ENCODE measurements at places on chromosomes 1 and 21.

DNA sequence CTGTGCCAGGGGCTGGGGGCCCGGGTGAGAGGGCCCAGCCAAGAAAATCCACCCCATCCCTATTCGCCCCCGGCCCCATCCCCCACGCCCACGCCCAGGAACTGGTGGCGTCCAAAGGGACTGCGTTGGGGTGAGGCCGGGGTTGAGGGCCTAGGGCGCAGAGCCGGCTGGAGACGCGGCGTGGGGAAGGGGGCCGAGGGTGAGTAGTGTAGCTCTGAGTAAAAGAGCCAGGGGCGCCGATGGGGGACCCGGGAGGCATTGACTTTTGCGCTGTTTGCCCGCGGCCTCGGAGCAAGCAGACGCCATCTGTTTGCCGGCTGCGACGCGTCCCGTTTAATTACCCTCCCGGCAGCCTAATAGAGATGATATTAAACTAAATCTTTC, 3.5 kb upstream of the DMRTA2 start:
- H3K27ac ChIP-seq = no peak overlapping the region
- no peaks in the 10 kb centered on the region for H3K36me3 ChIP-seq
- no peak overlapping the region for H3K4me3 ChIP-seq
- H3K4me1 ChIP-seq = no peaks in the 10 kb centered on the region
- DNase-seq = no peak

DNA sequence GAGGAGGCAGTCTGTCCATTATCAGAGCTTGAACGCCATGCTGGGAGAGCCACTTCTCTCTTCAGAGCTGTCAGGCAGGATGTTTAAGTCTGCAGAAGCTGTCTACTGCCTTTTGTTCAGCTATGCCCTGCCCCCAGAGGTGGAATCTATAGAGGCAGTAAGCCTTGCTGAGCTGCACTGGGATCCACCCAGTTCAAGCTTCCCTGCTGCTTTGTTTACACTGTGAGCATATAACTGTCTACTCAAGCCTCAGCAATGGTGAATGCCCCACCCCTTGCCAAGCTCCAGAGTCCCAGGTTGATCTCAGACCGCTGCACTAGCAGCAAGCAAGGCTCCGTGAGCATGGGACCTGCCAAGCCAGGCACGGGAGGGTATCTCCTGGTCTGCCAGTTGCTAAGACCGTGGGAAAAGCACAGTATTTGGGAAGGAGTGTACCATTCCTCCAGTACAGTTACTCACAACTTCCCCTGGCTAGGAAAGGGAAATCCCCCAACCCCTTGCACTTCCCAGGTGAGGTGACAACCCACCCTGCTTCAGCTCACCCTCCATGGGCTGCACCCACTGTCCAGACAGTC, 32.5 kb downstream of the RGS13 start:
- H3K27me3 ChIP-seq = no peaks in the 10 kb centered on the region
- no peak for DNase-seq
- H3K4me3 ChIP-seq = no peak overlapping the region
- no peaks in the 10 kb centered on the region for H3K4me1 ChIP-seq
- no peaks in the 10 kb centered on the region for H3K36me3 ChIP-seq
- H3K27ac ChIP-seq = no peak overlapping the region

- no peaks in the 10 kb centered on the region for H3K27me3 ChIP-seq
- H3K4me3 ChIP-seq = no peak overlapping the region
- H3K27ac ChIP-seq = no peak overlapping the region
- no peaks in the 10 kb centered on the region for H3K4me1 ChIP-seq
- DNase-seq = no peak
These were observed 87.1 kb upstream of the IPO9 start for GRCh38 chr1:201741763-201742342.

DNA sequence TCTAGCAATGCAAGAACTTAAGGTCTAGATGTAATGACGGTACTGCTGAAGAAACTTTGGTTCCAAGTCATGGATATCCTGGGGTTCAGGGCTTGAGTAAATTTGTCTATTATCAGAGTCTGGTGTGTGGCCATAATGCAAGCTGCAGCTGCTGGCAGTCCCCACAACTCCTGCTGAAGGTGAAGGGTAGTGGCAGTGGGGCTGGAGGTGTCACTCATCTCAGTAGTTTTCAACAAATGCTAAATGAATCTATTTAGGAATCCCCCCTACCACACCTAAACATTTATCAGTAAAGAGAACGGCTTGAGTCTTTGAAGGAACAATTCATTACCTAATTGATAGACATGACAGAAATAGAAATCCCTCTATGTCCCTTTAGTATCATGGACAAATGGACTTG, 99.2 kb upstream of the GNG4 start:
- no peaks in the 10 kb centered on the region for H3K4me1 ChIP-seq
- no peak overlapping the region for H3K4me3 ChIP-seq
- H3K27me3 ChIP-seq = no peaks in the 10 kb centered on the region
- no peak overlapping the region for H3K27ac ChIP-seq
- H3K36me3 ChIP-seq = no peaks in the 10 kb centered on the region

GRCh38 chr1:40861224-40862003, 749 bp downstream of the CITED4 start:
- H3K4me1 ChIP-seq = no peaks in the 10 kb centered on the region
- no peaks in the 10 kb centered on the region for H3K27me3 ChIP-seq
- no peaks in the 10 kb centered on the region for H3K36me3 ChIP-seq
- H3K4me3 ChIP-seq = peak overlapping the region; percentile 76
- H3K27ac ChIP-seq = peak overlapping the region; percentile 81

DNA sequence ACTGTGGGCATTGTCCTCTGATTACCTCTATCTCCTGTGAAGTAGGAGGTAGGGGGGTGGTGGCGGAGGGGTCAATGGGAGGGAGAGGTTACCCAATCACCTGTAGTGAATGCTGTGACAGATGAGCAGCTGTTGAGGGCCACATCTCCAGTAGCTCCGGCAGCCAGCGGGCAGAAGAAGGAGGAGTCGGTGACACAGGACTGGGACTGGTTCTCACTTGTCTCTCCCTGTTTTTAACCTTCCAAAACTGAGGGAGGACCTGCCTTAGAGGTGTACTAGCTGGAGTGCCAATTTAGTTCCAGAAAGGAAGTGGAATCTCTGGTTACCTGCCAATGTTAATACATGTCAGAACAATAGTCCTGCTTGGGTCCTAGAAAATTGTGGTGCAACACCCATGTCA, 56.2 kb upstream of the ENAH start:
- no peak overlapping the region for H3K4me3 ChIP-seq
- DNase-seq = peak; percentile 79
- no peaks in the 10 kb centered on the region for H3K27me3 ChIP-seq
- no peak overlapping the region for H3K27ac ChIP-seq

DNA sequence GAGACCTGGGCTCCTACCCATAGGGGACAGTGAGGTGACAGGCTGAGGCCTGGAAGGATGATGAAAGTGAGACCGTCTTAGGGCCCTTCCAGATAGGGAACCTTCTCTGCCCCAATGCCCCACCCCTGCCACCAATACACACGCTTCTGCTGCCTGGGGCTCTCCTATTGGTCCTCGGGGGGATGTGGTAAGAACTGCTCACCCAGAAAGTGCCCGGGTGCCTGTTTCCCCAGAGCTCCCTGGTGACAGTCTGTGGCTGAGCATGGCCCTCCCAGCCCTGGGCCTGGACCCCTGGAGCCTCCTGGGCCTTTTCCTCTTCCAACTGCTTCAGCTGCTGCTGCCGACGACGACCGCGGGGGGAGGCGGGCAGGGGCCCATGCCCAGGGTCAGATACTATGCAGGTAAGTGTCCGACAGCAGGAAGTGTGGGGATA, 948 bp downstream of the SEMA4A start:
- H3K4me1 ChIP-seq = peaks cover 4% of the 10 kb centered on the region
- DNase-seq = no peak
- peak overlapping the region; percentile 49 for H3K27ac ChIP-seq
- peak overlapping the region; percentile 25 for H3K4me3 ChIP-seq
- no peaks in the 10 kb centered on the region for H3K27me3 ChIP-seq
- no peaks in the 10 kb centered on the region for H3K36me3 ChIP-seq

DNA sequence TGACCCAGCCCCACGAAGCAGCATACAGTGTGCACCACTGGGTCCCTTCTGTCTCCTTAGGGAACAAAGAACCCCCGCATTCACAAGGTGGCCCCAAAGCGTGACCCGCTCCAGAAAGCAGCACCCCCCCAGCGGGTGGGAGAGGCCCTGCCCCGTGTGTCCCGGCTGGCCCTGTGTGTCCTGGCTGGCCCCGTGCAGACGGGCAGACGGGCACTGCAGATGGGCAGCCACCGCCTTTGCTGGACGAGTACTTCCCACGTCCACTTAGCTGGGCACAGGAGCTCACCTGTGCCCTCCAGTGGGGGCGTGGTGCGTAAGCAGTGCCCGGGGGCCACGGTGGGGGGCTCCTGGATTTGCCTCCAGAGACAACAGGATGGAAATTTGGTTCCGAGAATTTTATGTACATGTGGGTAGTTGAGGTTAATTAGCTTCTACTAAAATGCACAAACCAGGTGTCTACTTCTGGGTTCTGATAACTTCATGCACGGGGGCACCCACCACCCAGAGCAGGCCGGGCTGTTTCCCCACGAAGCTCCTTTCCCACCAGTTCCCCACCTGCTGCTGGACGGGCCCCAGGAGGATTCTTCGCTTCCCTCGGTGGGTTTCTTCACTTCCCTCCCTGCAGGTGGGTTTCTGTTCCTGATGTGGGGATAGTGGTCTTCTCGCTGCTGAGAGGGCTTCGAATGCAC, 33.2 kb upstream of the SLC19A1 start:
- no peak for DNase-seq
- H3K27me3 ChIP-seq = peaks cover 3% of the 10 kb centered on the region
- no peaks in the 10 kb centered on the region for H3K36me3 ChIP-seq
- no peaks in the 10 kb centered on the region for H3K4me1 ChIP-seq

DNA sequence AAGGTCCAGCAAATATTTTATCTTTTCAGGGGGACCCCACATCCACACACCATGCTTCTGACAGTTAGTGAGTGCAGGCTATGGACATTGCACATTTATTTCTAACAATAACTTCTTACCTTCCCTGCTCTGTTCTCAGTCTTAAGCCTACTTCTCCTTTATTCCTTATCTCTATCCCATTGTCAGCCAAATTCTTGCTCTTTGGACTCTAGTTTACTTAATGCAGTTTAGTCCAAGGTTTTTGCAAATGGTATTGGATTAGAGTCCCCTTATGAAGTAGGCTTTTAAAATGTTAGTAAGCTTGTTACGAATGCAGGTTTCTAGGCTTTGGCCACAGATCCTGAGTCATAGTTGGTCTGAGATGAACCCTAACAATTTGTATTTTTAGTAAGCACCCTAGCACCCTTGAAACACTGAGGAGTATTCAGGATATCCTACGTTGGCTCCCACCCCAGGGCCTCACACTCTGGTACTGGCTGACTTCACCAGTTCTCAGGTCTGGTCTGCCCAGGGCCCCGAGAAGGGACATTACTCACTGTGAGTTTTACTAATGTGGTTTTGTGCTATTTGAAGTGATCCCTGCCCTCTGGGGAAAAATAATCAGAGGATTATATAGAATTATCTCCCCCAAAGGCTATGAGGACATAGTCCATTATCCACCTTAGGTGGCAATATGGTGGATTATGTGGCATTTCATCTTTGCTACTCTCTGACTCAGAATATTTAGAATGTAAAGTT, 239.5 kb downstream of the TGFB2 start:
- no peaks in the 10 kb centered on the region for H3K27me3 ChIP-seq
- no peaks in the 10 kb centered on the region for H3K4me1 ChIP-seq
- no peak for DNase-seq
- no peak overlapping the region for H3K27ac ChIP-seq

DNA sequence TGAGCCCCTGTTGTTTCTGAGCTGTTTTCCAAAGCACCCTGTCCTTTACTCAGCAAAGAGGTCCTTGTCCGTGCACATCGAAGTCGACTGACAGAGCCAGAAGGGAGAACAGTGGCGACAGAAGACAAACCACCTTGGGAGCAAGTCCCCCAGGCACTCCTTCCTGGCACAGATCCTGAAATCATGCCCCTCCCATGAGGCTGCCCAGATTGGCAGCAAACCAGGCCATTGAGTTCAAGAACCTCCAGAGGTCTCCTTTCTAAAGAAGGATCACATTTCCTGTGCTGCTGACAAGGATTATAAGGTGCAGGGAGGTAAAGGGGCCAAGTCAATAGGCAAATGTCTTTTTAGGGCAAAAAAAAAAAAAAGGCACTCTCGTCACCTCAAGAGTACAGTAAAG, 84.7 kb upstream of the HIVEP3 start:
- H3K4me1 ChIP-seq = no peaks in the 10 kb centered on the region
- no peaks in the 10 kb centered on the region for H3K27me3 ChIP-seq
- no peaks in the 10 kb centered on the region for H3K36me3 ChIP-seq
- peak; percentile 27 for DNase-seq

GRCh38 chr1:88579598-88579997, 104.5 kb upstream of the PKN2 start:
- H3K27me3 ChIP-seq = no peaks in the 10 kb centered on the region
- H3K27ac ChIP-seq = no peak overlapping the region
- H3K4me3 ChIP-seq = no peak overlapping the region
- no peaks in the 10 kb centered on the region for H3K36me3 ChIP-seq
- no peaks in the 10 kb centered on the region for H3K4me1 ChIP-seq

- no peaks in the 10 kb centered on the region for H3K27me3 ChIP-seq
- no peaks in the 10 kb centered on the region for H3K36me3 ChIP-seq
- no peak for DNase-seq
- H3K4me3 ChIP-seq = no peak overlapping the region
- H3K4me1 ChIP-seq = no peaks in the 10 kb centered on the region
These were observed 51.4 kb downstream of the DISC1 start for GRCh38 chr1:231678011-231678432.

DNA sequence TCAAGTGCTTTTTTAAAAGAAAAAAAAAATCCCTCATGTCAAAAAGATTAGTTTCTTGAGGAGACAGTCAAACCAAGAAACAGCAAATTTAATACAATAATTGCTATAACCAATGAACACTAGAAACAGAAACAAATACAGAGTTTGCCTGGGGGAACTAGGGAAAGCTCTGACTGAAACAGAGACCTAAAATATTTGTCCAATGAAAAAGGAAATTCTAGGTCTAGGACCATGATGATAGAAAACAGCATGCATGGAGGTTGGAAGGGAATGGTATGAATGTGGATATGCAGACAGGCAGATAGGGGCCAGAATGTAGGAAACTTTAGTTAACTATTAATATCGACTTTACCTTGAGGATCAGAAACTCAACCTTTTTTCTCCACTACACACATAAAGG, 31.4 kb downstream of the RNF115 start:
- no peaks in the 10 kb centered on the region for H3K27me3 ChIP-seq
- no peak overlapping the region for H3K27ac ChIP-seq
- DNase-seq = no peak
- no peaks in the 10 kb centered on the region for H3K4me1 ChIP-seq

DNA sequence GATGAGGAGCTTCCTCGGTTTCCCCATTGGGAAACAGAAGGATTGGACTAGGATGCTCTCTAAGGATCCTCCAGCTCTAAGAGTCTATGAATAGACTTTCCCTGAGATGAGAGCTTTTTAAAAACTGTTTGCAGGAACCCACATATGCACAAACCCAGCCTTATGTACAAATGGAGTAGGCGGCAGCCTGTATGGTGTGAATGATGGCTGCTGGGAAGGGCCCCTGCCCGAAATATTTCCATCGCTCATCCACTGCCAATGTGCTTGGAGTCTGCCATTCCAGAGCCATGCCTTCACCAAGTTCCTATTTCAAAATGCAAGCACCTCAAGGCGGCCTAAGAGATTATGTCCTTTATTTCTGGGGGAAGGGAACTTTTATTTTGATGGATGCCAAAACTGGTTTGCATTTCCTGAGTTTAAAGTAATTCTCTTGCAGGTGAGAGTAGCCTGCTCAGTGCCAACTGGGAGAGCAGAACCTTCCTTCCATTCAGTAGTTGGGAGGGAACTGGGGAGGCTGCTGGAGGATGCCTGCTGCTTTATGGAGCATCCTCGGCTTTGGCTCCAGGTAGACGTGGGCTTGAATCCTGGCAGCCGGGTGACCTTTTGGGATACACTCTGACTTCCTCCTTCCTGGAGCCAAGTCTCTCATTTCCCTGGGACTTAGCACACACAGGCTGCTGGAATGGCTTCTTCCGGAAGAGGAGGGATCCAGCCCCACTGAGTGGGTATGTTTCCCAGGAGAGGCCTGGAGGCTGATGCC, 165.9 kb downstream of the ACTL8 start:
- DNase-seq = no peak
- H3K36me3 ChIP-seq = no peaks in the 10 kb centered on the region
- H3K4me1 ChIP-seq = no peaks in the 10 kb centered on the region
- H3K27ac ChIP-seq = no peak overlapping the region
